Fibroblast of skin of right biceps (primary cell): ENCODE measurements at places on chromosomes 5 and 9.

DNA sequence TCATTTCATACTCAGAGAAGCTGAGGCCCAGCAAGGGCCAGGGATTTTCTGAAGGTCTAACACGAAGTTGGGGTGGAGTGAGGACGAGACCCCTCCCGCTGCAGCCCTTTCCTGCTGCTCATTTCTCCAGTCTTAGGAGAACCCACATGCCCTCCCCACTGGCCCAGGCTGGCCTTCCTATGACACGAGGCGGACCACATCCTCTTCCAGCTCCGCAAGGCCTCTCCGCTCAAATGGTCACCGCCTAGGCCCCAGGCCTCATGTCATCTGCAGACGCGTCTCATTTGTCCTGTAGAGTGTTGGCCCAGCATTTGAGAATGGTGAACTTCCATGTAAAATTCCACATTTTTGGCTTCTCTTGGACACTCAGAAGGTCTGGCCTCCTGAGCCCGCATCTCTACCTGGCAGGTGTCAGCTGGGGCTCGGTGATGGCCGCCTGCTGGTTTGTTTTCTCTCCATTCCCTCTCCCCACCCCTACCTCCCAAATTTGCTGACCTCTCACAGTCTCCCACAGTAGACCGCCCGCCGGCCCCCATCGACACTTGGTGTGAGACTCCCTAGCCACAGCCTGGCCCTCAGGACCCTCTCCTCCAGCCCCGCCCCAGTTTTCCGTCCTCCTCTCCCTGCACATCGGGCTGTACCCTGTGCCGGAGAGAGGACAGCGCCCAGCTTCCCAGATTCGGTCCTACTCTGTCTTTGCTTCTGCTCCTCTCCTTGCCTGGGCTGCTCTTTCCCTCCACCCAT, 51.7 kb downstream of the ERGIC1 start:
- DNase-seq, result no peak

- DNase-seq, result no peak
Measured at GRCh38 chr9:20314981-20315380, 307.3 kb downstream of the MLLT3 start.

DNA sequence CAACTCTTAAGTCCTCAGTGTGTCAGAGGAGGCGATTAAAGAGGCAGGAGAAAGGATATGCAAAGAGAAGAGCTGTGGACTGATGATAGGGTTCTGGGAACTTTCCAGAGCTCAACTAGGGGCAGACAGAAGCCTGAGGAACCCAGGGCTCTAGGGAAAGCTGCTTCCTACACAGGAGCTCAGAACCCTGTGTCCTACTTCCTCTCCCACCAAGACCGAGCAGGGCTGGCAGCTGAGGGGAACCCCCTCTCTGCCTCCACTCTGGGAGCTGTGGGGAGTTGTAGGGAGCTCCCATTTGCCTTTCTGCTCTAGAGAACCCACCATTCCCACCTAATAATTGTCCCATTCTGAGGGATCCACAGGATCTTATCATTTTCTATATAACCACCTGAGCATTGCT, 674.3 kb downstream of the ACTL7B start:
- DNase-seq, result no peak

GRCh38 chr5:112025757-112026156, 268.8 kb upstream of the NREP start:
- DNase-seq, result no peak

GRCh38 chr5:81948349-81948748, 23.5 kb upstream of the ATG10 start:
- DNase-seq, result peak; percentile 20

GRCh38 chr9:136394312-136395019, 5.5 kb downstream of the SNAPC4 start:
- DNase-seq, result no peak

- DNase-seq, result no peak
Measured at GRCh38 chr5:20832204-20833080, 844.4 kb upstream of the CDH18 start.

DNA sequence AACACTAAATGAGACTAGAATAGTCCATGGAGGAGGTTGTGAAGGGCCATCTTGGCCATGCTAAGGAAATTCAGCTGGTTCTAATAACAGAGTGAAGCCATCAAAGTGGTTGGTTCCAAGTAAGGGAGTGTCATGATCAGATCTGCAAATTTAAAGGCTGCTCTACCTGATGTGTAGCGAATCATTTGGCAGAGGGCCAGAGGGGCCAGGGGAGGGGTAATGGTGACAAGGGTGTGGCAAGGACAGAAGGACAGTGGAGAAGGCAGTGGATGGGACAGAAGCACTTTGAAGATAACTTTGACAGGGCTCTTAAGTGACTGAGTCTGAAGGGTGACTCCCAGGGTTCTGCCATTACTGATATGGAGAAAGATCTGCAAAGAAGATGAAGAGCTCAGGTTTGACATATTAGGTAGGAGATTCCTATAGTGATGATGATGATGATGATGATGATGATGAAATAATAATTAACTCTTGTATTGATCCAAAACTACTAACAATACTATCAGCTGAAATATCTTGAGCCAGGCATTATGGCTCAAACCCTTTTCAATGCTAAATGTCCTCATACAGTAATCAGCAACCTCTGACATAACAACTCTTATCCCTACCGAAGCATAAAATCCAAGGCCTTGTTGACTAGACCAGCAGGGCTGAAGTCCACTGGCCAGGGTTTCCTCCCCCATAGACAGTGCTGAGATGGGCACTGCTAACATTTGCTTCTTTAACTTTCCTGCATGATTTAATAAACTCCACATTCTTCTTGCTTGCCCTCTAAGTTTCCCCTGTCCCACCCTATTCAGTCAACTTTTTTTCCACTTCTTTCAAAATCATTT, 20.0 kb downstream of the KIAA1191 start:
- DNase-seq, result no peak

DNA sequence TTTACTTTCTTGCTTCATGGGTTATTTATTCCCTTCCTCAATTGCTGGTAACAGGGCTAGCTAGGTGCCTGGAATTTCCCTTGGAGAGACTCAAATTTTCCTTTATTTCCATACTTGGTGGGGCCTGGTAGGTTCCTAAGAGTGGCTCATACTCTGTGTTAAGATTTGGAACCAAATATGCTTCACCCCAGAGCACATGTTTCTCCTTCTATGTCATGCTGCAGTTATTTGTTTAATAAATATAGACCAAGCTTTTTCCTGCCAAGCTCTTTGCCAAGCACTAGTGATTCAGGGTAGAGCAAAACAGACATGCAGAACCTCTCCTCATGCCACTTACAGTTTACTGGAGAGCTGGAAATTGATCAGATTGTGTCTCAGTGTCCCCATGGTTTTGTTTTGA, 290.3 kb upstream of the SGCD start:
- DNase-seq, result peak; percentile 62

- no peak for DNase-seq
Measured at GRCh38 chr5:122785294-122785693, 10.4 kb downstream of the SNX2 start.

DNA sequence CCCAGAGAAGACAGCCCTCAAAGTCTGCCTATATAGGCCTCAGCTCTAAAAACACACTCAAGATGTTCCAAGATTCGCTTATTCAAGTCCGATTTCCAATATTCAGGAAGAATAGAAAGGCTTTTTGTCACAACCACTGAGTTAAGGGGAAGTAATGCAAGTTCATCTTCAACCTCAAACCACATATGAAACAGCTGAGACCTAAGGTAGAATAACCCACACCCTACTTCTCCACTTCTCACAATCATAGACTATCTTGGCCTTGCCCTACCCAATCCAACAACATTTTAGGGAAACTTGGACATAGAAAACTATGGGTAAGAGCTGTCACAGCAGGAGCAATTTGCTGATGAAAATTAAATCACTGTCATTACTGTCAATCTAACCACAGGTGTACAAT, 152.0 kb upstream of the LRRTM2 start:
- no peak for DNase-seq

- no peak for DNase-seq
Measured at GRCh38 chr5:30194595-30194994, 998.9 kb upstream of the CDH6 start.

DNA sequence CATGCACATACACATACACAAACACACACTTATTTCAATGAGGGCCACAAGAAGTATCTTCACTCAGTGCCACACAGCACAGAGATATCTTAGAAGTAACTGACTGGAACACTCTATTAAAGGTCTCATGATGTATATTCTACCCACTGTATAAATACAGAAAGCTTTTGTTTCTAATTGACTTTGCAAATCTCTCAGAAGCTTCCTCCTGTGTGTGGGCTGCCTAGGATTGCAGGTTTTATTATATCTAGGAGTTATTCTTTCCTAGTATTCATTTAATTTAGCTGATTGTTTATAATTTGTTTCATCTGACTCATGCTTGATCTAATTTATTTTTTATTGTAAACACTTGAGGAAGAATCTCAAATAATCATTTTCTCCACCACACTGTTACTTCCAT, 262.4 kb upstream of the ACTBL2 start:
- no peak for DNase-seq

DNA sequence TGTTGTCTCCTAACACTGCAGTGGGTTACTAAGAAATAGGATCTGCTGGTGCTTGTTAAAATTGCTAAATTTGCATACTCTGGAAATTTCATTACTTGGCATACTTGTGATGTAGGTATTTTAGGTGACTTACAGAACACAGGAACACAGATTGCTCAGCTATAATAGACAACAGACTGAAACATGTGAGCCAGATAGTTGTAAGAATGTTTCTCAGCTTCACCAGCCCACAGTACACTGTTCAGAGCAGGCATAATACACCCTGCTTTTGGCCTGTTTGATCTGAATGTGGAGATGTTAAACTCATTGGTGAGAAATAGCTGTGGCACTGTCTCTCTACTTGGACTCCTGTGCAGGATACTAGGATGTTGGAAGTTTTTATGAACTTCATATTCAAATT, 275.7 kb downstream of the CSNK1G3 start:
- DNase-seq, result no peak

DNA sequence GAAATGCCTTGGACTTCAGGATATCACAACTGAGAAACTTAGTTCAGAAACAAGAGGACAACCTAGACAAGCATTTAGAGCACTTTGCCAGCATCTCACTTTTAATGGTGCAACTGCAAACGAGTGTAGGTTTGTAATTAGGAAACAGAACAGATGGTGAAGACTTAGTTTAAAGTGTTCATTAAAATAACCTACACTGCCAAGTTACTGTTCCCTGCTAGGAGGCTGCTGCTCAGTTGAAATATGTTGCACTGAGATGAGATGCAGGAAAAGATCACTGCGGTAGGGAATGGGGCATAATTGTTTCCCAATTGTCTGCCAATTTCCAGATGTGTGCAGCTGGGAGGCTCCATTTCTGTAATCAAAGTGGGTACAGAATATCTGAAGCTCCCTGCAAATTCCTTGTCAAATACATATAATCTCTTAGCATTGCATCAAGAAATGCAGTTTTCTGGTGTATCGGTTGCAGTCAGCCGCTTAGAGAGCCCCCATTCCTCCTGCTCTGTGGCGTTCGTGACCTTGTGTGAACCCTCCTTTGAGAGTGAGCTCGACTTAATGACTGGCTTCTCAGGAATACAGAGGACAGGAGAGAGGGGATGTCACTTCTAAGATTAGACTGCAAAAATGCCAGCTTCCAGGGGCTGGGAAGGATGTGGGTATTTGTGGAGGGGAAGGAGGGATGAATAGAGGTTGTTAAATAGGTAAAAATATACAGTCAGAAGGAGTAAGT, 448.9 kb downstream of the MED10 start:
- DNase-seq, result no peak

GRCh38 chr5:14221732-14222131, 78.6 kb downstream of the TRIO start:
- no peak for DNase-seq

- DNase-seq, result peak; percentile 74
Measured at GRCh38 chr5:138903130-138903775, 28.1 kb upstream of the LRRTM2 start.

GRCh38 chr5:372556-372995, 51.1 kb downstream of the AHRR start:
- DNase-seq, result no peak

- DNase-seq, result no peak
Measured at GRCh38 chr5:31763424-31763823, 124.5 kb downstream of the PDZD2 start.

DNA sequence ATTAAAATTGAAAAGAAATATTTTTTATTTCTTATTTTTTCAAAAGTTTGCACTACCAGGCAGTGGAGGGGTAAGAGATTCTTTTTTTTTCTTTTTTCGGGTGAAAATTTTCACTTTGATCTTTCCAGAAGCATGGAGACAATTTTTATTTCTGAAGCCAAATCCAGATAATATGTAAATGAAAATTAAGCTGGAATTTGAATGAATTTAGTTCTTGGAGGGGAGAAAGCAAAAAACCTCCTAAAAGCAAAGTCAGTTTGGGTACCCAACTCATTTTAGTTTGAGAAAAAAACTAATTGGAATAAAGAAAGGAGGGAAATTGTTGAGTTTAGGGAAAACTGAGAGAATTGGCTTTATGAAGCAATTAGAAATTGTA, 872 bp downstream of the ZNF618 start:
- no peak for DNase-seq

DNA sequence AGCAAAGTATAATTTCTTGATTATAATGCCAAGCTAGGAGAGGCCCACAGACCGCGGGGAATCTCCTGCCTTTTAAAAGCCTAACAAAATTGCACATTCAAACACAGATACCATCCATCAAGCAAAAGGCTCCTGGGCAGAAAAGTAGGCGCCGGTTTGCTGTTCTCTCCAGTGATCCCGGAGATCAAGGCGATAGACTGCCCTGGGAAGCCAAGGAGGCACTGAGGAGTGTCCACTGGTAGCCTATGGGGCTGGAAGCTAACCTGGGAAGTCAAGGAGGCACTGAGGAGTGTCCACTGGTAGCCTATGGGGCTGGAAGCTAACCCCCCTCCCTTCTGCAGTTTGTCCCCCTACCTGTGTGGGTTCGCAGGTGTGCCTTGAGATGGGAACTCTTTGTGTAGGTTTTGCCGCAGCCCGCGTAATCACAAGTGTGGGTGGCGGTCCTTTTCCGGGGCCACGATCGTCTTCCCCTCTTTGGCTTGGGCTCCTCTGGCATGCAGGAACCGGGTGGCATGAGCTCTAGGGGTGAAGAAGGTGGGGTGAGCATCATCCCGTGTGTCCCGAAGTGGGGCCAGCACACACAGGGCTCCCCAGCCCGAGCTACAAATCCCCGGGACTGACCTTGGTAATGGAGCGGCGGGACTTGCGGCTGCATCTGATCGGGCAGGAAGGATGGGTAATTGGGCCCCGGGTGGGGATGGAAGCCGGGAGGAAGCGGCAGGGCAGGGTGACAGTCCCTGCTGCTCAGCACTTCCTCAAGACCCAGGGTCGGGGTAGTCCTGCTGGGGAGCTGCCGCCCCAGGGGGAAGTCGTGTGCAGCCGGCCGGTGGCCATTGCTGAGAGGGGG, 2.7 kb downstream of the KLF4 start:
- no peak for DNase-seq

DNA sequence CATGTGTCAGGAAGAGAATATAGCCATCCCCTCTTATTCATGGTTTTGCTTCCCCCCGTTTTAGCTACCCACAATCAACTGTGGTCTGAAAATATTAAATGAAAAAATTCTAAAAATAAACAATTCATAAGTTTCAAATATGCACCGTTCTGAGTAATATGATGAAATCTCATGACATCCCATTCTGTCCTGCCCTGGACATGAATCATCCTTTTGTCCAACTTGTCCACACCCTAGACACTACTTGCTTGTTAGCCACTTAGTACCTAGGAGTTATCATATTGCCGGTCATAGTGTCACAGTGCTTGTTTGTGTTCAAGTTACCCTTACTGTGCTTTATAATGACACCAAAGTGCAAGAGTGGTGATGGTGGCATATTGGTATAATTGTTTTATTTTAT, 113.5 kb downstream of the CAAP1 start:
- DNase-seq, result peak; percentile 26
